ENCODE measurements at places on chromosomes 4 and X.

GRCh38 chr4:185343726-185344581, 51.8 kb downstream of the LRP2BP start:
- DNase-seq = peak; percentile 19

DNA sequence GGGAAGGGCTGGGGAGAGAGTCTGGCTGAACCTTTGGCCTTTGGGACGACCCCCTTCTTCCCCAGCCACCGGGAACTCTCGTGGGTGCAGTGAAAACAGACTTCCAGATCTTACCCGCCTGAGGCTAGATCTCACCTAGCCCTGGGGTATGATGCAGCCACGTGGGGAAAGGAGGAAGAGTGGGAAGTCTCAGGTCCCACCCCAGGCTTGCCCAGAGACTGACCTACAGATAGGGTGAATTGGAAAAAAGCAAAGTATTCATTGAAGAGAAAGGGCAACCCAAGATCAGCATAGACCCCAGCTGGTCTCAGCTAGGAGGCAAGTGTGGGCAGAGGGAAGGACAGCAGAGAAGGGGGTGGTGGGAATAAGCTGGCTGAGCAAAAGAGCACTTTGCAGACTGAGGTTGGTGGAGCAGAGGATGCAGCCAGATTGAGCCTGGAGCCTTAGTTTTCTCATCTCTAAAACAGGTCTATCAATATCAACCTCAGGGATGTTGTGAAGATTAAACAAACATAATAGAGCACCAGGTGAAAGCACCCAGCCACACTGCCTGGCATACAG, 4.2 kb upstream of the EFNB1 start:
- DNase-seq = no peak

- peak; percentile 23 for DNase-seq
Observed at GRCh38 chrX:68945603-68946228, 116.9 kb downstream of the EFNB1 start.

DNA sequence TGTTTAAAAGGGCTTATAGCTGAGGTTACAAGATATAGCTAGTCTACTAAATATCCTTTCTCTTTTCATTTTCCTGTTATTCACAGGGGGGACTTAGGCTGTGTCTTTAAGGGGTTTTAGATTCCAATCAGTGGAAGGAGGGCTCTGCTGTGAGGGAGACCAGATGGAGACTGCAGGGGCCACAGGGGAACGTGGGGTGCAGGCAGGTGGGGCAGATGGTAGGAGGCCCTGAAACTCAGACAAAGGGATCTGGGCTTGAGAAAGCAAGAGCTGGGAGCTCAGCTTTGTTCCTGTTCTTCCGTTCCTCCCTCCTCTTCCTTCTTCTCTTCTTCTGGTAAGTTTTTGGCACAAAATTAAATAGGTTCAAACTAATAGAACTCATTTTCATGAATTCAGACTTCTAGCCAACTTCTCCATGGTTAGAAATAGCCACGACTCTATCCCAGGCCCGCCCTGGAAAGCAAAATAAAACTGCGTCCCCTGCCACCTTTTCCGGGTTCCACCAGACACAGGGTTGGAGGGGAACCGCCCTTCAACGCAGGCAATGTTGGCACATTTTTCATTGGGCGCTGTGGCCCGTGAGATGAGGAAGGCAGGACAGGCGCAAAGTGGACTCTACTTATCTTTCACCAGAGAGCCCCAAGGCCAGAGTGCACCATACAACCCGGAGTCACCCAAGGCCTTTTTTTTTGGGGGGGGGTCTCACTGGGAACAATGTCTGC, 3.5 kb upstream of the TMSB4X start:
- no peak for DNase-seq

DNA sequence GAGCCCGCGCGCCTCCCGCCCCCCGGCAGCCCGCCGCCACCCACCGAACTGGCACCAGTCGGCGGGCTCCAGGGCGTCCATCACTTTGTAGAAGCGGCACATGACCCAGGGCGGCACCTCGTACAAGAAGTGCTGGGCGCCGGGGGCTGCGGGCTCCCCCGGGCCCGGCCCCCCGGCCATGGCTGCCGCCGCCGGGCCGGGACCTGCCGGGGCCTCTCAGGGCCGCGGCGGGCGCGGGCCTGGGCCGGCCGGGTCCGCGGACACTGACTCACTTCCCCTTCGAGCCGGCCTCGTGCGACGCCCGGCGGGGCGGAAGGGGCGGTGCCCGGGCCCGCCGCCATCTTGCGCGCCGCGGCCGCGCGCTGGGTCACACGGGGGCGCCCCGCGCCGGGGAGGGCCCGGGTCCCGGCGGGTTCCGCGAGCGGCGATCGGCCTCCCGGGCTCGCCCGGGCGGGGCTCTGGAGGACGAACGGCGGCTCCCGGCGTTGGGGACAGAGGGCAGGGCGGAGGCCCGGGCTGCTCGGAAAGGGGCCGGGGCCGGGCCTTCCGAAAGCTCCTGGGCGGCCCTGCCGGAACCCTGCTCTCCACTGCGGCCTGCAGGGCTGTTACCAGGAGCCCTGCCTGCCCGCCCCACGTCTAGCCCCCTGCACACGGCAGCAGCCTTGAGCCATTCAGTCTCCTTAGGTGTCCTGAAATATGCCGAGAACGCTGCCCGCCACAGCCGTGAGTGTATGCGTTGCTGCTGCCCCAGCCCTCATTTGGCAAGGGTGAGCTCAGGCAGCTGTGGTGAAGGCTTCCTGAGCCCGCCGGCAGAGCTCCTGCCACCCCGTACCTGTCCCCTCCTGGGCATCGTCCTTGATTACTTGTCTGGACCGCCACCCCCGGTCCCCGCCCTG, at the start of gene IRAK1:
Gene IRAK1 (minus strand): TSS at position 270 of the 896 bp plus-strand sequence. CDS start 90 bp downstream, at position 180.
- peak; percentile 64 for DNase-seq

- DNase-seq = no peak
Observed at GRCh38 chr4:121183361-121183760, 19.2 kb upstream of the TNIP3 start.

DNA sequence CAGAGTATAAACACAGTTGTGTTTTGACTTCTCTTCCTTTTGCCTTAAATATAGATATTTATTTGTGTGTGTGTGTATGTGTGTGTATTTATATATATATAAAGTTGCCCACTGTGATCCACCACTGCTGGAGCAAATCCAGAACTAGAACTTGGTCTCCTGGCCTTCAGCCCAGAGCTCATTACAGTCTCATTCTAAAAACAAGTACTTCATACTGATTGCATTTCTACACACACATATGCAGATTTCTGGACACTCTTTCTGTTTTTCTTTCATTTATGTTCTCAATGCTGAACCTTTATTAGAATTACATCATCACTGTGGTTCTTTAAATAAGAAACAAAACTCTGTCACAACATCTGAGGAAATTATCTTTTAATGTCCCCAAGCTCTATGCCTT, 381 bp downstream of the TXK start:
- no peak for DNase-seq

DNA sequence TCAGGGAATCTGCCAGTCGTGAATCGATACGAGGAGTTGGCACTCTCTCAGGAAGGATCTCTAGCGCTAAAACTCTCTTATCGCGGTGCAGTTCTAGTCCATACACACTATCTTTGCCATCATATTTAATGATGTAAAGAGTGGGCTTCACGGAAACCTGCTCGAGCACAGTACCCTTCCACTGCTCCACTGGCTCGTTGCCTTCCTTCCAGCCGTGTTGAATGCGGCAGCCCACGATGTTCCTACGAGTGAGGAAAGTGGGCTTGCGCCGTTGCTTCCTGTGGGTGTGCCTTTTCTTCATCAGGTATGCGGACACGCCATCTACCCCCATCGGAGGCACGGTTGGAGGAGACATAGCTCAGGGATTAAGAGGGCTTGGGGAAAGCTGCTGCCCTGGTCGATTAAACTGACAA, 661 bp downstream of the SPIN4 start:
- peak; percentile 62 for DNase-seq

DNA sequence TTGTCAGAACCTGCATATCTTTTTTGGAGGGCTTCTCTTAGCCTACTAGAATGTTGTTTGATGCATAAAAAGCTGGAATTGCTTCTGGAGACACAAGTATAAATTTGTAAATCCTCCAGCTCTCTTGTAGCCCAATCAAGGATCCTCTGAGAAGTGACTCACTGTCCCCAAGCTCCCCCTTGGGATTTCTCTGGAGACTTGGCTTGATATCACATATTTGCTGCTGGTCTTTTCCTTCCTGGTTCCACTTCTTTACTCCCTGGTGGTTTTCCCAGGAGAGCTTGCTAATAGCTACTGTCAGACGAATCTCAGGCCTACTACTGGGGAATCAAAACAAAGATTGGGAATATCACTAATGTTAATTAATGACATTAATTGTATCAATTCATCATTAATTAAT, 173.1 kb downstream of the STK32B start:
- DNase-seq = no peak

DNA sequence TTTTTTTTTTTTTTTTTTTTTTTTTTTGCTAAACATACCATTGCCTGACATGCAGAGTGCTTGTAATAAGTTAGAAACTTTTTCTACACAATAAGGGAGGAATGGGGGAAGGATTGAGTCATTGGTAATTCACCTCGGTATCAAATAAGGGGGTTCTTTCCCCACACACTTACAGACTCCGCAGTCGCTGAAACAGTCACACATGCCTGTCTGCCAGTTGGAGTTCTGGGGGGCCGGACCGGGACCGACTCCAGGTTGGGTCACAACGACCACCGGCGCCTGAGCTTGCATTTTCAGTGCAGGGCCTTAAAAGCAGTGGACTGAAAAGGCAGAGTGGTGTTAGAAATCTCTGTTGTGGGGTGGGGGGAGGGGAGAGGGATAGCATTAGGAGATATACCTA, 6.9 kb downstream of the PLAC8 start:
- no peak for DNase-seq

DNA sequence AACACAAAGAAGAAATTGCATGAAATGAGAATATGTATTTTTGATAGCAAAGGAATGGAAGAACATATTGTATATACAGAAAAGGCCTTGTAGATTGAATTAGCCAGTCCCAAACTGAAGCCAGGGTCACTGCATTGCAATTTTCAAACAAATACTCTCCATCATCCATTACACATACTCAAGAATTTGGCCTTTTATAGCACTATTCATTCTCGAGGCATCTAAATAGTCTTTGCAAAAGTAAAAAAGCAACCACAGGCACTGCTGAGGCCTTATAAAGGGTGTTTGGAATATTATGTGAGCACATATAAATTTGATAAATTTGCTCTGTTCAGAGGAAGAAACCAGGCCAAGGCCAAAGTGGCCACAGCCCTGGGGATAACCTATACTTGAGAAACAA, 123.0 kb downstream of the ZNF827 start:
- no peak for DNase-seq

DNA sequence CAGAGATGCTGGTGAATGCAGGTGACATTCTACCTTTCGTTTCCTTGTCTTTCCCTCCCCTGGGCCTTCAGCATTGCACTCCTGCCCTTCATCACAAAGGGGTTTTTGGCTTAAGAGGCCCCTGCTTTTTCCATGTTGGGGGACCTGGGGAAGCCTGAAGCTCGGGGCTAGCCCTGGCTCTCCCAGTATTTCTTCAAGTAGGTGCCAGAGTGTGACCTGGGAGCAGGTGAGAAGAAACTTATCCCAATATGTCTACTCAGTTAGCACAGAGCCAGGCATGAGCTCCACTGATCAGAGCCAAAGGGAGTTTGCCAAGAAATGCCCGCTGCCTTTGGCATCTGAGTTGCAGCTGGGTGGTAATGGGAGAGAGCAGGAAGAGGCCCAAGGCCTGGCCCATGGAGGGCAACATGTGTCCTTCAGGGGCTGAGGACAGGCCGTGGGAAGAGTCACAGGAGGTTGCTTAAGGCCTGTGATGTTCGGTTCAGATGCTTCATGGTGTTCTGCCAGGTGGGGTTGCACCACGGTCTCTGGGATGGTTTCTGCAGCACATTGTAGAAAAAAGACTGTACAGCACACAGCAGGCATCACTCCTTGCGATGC, 7.6 kb downstream of the PRRG3 start:
- no peak for DNase-seq

- no peak for DNase-seq
Observed at GRCh38 chrX:63656871-63657580, 128.0 kb downstream of the ARHGEF9 start.
